ENCODE measurements at places on chromosomes 12 and 14. TPM values are rescaled to one million over a fixed set of nuclear protein-coding genes. Genes with fewer than 3 reads are reported as not detected.

ADAMTS20 gene
- total RNA-seq = not detected

ATG2B gene
- 15.9 TPM for total RNA-seq

NRL gene
- 4.1 TPM for total RNA-seq

MAPKAPK5 gene
- 34.6 TPM for total RNA-seq

DLST gene
- total RNA-seq = 68.5 TPM

KRT2 gene
- not detected for total RNA-seq

GPR65 gene
- not detected for total RNA-seq

MOK gene
- 21.2 TPM for total RNA-seq
